Nucleus accumbens (tissue), 56 donors: ENCODE measurements at places on chromosomes 4 and X.

DNA sequence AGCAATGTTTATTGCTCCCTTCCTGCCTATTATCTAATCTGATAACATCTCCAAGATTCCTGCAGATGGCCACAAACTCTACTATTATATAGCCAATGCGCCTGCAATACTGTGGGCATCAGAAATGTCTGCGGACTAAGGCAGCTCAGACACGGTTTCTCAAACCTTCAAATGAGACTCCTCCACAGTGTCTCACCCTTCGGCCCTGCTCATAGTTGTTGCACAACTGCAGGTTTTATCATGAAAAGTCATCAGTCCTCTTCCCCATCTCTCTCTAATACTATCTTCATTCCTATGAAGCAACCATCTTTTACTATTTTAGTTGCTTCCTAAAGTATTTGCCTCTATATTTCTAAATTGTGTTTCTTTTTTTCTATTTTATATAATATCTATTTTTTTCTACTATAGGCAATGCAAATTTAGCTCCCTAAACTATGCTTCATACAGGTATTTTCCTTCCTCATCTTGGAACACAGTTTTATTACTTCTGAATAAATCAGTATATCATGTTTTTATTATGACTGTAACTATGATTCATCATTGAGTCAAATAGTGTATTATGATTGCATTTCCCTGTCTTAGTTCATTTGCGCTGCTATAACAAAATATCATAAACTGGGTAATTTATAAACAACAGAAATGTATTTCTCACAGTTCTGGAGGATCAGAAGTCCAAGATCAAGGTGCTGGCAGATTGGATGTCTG is 129.7 kb upstream of the EDNRA start:
- DNase-seq: no peak

DNA sequence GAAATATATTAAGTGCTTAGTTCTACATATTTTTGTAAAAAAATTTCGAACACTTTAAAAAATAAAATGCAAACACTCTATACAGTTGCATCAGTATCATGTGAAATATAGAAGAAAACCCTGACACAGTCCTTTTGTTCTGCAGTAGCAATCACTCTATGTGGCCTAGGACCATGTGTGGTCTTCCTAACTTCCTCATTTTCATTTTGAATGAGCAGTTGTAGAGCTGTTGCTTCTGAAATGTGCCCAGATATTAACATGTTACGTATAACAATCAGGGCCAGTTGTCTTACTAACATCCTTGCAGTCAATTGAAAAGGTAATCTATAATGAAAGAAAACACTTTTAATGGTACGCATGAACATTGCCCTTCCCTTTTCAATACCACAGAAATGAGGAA is 107.9 kb downstream of the ZNF827 start:
- DNase-seq: no peak

DNA sequence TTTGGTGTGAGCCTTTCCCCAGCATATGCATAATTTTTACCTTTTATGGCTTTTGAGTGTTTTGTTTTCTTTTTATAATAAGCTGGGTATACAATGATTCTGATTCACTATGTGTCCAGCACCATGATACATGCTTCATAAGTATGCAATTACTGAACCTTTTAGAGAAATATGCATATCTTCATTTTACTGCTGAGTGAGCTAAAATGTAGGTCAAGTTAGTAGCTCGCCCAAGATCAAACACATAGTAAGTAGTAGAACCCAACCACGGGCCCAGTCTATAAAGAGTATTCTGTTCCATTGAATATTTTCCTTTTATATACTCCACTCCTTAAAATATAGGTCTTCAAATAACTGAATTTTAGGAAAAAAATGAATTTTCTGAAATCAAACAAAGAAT is 362.4 kb upstream of the HTR2C start:
- no peak for DNase-seq

- no peak for DNase-seq
Observed at GRCh38 chrX:72305286-72306084, at the start of gene CITED1. Gene CITED1 (minus strand): TSS chrX:72305914. CDS start chrX:72302869, 3,045 bp downstream.

GRCh38 chr4:141652161-141652778 is 15.9 kb downstream of the IL15 start:
- no peak for DNase-seq

- no peak for DNase-seq
Observed at GRCh38 chr4:36165631-36166005, 78.7 kb downstream of the ARAP2 start.

DNA sequence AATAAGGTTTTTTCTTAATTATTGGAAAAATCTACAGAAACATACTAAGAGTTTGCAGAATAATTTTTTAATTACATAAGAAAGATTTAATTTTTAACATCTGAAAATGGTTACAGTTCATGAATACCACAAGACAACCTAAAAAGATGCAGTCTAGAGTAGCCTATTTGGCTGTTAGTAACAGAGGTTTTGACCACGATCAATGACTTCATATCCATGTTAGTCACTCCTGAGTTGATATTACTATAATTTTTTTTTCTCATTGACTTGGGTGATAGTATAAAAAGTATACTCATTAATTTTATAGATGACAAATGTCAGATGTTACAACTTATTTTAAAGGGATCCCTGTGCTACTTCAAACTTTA is 272.5 kb downstream of the DCTD start:
- no peak for DNase-seq

DNA sequence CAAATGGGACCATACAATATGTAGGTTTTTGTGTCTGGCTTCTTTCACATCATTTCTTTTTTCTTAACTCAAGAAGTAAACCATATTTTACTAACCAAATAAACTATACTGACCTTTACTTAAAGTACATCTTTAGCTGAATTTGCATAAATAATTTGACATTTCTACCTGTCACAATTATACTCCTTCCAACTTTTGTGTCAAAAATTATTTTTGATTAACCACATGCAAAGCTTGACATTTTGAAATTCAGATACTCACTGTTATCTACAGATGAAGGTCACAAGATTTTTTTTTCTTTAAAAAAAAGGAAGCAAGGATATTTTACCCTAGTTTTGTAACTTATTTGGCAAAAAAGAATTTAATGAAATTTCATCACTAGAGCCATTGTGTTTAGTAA is 12.0 kb upstream of the RAB9A start:
- no peak for DNase-seq

- no peak for DNase-seq
Observed at GRCh38 chr4:94623126-94623911, 134.4 kb upstream of the BMPR1B start.
